AML-193 (cell line): ENCODE measurements at places on chromosomes 12 and 14.

- DNase-seq: no peak
Measured at GRCh38 chr12:97555547-97556187, 93.1 kb downstream of the RMST start.

- no peak for DNase-seq
Measured at GRCh38 chr14:70660967-70661893, 19.5 kb downstream of the TTC9 start.

- DNase-seq: no peak
Measured at GRCh38 chr12:8823565-8824300, 1.3 kb downstream of the A2ML1 start.

- DNase-seq: no peak
Measured at GRCh38 chr14:65169351-65169750, 67.0 kb upstream of the MAX start.

DNA sequence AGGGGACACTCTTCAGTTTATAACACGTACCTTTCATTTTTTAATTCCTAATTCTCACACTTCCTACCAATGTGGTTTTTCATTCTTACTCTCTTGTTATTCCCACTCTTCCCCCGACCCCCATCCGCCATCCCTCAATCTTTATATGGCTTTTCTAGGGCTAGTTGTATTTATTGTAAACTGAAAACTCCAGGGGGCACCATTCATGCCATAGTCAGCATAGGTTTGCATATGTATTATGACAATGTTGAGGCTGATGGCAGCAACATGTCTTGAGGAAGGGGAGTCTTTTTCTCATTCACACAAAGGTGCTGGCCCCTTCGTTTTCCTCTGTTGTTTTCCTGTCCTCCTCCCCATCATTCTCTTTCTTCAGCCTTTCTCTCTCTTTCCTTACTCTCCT is 27.7 kb upstream of the LTA4H start:
- no peak for DNase-seq

GRCh38 chr14:61381553-61381952 is 60.2 kb downstream of the PRKCH start:
- no peak for DNase-seq

GRCh38 chr14:97458661-97459579 is 661.7 kb downstream of the VRK1 start:
- DNase-seq: no peak

GRCh38 chr14:84446250-84446649 is 1083.7 kb upstream of the FLRT2 start:
- DNase-seq: no peak

DNA sequence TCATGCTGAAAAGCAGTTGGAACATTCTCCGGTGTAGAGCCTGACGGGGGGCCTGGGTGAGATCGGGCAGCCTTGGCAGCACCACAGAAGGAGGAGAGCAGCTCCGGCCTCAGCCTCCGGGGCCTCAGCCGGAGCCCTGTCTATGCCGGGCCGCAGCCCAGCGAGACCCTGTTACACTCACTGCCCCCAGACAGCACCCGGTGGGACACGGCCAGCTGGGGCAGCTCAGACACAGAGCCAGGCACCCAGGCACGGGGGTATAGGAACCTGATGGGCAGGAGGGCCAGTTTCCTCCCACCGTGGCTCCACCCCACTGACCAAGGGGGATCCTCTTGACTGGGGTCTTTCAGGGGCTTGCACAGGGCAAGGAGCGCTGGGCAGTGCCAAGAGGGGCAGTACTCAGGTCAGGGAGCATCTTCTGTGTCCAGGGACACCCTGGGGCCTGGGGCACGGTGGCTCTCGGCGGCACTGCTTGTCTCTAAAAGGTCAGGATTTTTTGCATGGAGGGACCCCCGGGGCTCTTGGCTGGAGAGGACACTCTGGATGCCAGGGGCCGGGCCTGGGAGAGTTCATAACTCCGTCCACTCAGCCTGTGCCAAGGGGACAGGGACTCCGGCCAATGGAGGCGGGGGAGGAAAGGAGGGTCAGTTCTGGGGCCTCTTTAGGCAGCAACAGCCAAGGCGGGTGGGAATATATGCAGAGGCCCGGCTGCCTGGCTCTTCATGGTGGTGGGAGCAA is 9.4 kb downstream of the INF2 start:
- no peak for DNase-seq

GRCh38 chr14:56501909-56502530 is 77.6 kb upstream of the TMEM260 start:
- no peak for DNase-seq

GRCh38 chr14:43249116-43249515 is 1258.0 kb downstream of the FSCB start:
- no peak for DNase-seq

DNA sequence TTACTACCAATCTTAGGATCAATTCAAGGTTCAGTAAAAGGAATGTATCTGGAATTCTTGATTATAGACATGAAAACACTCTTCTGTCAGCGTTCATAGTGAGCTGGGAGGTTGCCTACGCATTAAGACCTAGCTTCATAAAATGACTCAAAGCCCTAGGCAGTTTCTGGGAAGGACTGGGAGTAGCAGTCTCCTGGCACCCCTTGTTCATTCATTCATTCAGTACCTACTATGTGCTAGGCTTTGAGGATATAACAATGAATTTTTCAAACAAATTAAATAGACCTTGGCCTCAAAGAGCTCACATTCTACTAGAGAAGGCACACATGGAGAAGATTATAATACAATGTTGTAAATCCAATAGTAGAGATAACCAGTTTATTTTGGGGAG is 46.1 kb downstream of the MDM2 start:
- DNase-seq: no peak

GRCh38 chr14:100143523-100143922 is 15.9 kb downstream of the DEGS2 start:
- DNase-seq: no peak

DNA sequence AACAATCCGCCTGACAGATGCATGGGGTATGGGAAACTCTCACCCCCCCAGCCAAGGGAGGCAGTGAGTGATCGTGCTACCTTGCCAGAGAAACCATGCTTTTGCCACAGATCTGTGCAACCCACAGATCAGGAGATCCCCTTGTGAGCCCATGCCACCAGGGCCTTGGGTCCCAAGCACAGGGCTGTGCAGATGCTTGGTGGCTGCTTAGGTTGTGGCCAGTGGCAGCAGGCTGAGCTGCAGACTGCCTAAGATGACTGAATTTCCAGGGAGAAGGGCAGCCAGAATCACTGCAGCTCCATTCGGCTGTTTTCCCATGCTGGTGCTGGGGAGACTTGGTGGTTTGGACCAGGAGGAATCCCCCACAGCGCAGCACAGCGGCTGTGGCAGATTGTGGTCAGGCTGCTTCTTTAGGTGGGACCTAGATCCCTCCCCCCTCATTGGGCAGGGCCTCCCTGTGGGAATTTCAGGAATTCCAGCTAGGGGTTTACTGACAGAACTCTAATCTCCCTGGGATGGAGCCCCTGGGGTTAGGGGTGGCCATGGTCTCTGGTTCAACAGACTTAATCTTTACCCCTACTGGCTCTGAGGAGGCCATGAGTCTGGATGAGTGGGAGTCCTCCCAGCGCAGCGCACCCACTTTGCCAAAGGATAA is 264.6 kb upstream of the DAAM1 start:
- DNase-seq: no peak

- DNase-seq: peak; percentile 78
Measured at GRCh38 chr12:22687361-22688076, 62.5 kb downstream of the ETNK1 start.

GRCh38 chr14:51821822-51822221 is 38.6 kb upstream of the GNG2 start:
- no peak for DNase-seq

DNA sequence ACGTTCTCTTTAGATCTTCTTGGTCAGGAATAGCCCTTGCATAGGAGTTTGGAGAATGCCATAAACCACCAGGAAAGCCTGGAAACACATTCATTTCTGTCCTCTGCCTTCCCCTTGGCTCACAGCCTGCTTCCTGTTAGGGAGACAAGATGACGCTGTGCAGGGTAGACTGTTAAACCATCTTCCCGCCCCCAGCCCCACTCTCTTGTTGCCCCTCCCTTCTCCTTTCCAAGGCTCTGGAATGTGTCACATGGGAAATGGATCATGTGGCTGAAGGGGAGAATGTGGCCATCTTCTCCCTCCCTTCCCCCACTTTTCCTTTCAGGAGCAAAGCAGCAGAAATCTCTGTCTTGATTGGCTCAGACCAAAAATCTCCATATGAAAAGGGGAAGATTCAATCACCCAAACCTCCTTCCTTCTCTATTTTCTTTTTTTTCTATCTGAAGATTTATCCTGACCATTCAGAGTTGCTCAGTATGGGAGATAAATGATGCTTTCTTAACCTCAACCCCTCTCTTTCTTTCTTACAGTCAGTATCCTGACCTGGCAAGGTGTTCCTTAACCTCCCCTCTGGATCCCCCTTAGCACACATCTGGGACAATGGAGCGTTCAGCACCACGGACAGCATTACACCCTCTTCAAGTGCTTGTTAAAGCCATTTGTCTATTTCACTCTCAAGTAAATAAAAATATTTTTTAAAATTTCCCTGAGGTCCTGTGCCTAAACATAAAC is 11.4 kb downstream of the GPR19 start:
- DNase-seq: peak; percentile 34

GRCh38 chr12:7190268-7191055 is 976 bp downstream of the PEX5 start:
- no peak for DNase-seq

- DNase-seq: no peak
Measured at GRCh38 chr12:112524676-112525425, 106.1 kb downstream of the PTPN11 start.

GRCh38 chr14:104081261-104081835 is 4.2 kb upstream of the ASPG start:
- DNase-seq: no peak

DNA sequence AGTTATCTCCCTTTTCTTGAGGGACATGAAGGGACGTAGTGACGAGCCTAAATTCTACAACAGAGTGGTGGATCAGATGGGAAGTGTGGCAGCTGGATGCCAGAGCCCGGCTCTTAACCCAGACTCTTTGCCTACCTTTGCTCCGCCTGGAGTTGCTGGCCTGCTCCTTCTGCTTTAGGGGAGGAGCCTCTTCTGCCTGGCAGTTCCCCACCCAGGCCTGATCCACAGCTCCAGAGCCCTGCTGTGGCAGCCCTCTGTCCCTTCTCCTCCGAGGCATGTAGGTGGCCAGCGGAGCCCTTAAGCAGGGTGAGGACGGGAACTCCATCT is 2.3 kb upstream of the PRPH start:
- DNase-seq: no peak

- no peak for DNase-seq
Measured at GRCh38 chr12:124617615-124618014, 50.2 kb upstream of the NCOR2 start.

- DNase-seq: no peak
Measured at GRCh38 chr14:95896498-95897135, 20.0 kb downstream of the TUNAR start.

DNA sequence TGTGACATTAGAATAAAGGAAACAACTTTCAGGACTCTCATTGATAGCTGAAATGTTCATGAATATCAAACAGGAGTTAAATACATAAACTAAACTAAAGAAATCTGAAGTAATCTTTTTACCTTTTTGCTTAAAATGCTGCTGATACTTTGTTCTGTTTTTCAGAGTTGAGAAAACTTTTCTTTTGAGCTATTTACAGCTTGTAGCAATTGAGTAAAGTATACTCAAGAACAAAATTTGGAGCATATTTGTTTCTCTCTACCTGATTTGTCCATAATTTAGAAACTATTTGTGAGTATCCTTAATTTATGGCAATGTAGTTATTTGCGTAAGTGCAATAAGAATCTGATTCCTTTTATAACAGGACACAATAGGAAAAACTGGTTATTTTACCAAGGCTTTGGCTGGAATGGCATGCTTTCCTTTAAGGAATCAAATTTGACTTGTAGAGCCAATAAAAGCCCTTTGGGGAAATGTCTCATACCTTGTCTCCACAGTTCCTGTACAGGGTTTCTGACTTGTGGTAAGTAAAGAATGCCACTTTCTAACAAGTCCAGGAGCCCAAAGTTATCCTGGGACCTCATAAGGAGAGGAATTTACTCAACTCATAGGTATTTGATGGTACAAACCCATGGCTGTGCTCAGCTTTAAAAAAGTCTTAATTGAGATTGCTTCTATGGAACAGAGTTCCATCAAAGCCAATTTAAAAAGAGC is 195.7 kb downstream of the TMEM117 start:
- DNase-seq: no peak

DNA sequence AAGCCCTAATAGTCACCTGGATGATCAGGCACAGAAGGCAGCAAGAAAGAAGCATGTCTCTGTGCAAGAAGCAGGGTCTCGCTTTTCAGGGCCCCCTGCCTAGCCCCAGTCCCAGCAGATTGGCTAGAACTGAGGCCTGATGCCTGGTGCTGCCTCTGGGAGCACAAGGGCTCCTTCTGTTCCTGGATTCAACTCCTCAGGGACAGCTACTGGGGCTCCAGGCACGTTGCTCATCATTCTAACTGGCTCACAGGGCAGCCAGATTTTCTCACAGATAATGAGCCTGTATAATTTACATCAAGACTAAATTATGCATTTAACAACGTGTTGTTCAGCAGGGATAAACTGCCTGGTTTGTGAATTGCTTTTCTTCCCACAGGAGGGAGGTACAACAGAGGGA is 106.5 kb upstream of the PLXNC1 start:
- no peak for DNase-seq

GRCh38 chr12:32755051-32755653 is 545 bp downstream of the YARS2 start:
- DNase-seq: peak; percentile 68

DNA sequence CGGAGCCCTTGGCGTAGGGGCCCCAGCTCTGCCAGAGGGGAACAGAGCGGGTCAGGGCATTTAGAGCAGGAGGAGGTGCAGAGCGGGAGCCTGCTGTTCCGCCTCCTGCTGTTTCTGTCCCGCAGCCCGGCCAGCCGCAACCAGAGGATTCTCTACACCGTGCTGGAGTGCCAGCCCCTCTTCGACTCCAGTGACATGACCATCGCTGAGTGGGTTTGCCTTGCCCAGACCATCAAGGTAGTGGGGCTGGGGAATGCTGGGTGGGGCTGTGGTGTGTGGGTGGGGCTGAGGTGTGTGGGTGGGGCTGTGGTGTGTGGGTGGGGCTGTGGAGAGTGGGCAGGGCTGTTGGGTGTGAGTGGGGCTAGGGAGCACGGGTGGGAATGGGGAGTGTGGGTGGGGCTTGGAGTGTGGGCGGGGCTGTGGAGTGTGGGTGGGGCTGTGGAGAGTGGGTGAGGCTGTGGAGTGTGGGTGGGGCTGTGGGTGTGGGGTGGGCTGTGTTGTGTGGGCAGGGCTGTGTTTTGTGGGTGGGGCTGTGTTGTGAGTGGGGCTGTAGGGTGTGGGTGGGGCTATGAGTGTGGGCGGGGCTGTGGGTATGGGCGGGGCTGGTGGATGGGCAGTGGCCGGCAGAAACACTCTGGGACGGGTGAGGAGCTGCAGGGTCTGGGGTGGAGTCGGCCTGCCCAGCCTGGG is 8.0 kb downstream of the ASPG start:
- DNase-seq: no peak

- DNase-seq: no peak
Measured at GRCh38 chr14:91372671-91373495, 44.7 kb downstream of the CCDC88C start.

- no peak for DNase-seq
Measured at GRCh38 chr12:66756631-66757030, 77.8 kb upstream of the GRIP1 start.
